CD4-positive, alpha-beta T cell treated with Interleukin-6 for 4 hours (primary cell): ENCODE measurements at places on chromosomes 7 and 10.
A peak's percentile ranks its signal among the peaks of the same experiment; 100 is the strongest.

GRCh38 chr7:153430931-153431330 is 621.3 kb upstream of the DPP6 start:
- no peak for DNase-seq

DNA sequence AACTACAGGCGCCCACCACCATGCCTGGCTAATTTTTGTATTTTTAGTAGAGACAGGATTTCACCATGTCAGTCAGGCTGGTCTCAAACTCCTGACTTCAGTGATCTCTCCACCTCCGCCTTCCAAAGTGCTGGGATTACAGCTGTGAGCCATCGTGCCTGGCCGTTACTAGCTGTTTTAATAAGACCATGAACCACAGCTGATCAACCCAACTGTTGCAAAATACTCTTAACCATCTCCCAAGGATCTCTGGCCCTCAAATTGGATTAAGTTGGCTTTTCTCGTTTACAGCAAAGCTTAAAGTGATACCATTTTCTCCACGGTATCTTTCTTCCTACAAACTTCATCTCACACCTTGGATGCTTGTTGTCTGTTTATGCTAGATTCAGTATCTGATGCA is 18.3 kb downstream of the ZFAND2A start:
- DNase-seq: no peak

- no peak for DNase-seq
Measured at GRCh38 chr10:72080042-72080975, 8.0 kb downstream of the SPOCK2 start.

GRCh38 chr10:26384600-26384999 is 53.5 kb upstream of the APBB1IP start:
- no peak for DNase-seq

DNA sequence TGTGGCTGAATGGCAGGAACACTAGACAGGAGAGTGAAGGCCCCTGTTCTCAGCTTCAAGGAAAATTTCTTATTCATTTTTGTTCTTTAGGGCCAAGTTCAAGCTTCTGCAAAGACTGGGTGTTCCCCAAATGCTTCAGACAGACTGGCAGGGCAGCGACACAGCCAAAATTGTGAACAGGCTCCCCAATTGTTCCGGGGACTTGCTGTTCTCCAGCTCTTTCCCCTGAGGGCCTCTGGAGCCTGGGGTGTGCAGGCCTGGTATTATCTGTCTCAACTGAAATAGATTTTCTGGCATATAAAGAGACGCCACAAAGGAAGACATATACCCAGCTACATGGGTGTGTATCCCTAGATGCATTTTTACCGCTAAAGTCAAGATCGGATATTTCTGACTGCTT is 30.3 kb upstream of the PLCE1 start:
- no peak for DNase-seq

GRCh38 chr7:75563171-75563570 is 71.1 kb downstream of the SPDYE5 start:
- DNase-seq: no peak

DNA sequence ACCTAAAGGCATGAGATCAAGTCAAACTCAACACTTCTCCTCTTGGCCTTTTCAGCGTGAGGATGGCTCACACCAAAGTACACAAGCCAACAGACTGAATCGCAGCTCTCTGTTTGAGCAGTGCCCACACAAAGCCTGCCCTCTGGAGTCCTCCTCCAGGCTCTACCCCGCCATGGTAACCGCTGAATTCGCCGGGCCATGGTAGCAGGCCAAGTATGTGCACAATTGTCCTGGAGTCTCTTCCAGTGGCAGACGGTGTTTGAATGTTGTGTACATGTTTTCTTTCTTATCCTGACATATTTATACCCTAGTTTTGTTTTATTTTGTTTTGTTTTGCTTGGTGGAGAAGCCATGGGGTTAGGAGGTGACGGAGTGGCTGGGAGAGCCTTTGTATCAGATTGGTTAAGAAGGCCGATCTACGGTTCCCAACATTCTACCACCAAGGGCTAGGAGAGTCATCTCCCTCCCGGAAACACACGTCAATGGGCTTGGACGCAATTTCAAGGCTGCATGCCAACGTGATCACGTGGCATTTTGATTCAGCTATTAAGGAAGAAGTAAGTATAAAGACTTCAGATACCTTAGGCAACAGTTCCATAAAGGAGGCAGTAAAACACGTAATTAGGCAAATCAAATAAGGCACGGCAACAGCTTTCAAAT is 12.1 kb upstream of the SHH start:
- no peak for DNase-seq

DNA sequence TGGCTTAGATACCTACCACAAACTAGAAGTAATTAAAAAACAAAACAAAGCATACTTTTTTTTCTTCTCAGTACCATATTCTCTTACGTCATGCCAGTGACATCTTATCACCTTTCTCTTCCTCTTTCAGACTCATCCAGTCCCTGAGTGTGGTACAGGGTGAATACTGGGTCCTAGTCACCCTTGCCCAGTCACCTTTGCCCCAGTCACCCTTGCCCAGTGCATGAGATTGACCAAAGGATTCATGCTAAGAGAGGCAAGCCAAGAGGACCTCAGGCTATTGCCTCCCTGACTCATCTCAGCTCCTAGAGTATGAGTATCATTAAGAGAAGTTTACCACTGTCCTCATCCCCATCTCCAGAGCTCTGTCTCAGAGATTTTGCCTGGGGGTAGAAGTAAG is 10.0 kb upstream of the TSPAN12 start:
- DNase-seq: no peak

DNA sequence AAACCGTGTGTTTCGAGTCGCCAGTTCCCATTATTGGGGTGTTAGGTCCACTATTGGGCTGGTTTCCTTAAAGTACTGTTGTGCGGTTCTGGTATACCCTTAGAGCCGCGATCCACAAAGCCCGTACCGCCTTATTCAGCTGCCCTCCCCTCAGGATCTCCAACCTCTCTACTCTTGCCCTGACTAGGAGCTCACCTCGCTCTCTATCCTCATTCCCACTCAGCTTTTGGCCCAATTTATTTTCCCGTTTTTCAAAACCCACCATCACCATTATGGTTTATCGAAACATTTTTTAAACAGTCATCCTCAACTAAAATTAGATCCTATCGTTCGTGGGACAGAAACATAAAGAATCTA is 461 bp upstream of the ETV1 start:
- no peak for DNase-seq

DNA sequence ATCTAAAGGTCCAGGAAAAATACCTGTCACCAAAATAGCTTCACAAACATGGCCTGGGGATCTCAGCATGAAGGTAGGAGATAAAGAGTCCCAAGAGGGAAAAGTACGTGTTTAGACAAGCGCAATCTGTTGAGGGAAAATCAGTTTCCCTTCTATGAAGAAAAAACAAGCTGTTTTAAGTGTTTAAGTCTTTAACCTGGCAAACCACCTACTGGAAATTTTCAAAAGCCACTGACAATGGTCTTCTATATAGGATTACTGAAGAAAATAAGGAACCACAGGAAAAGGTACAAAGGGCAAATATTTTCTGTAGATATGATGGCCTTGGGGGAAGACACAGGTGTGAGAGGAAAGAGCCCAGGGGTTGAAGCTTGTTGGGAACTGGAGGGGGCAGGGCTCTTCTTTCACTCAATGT is 21.2 kb downstream of the ALDH18A1 start:
- DNase-seq: no peak

DNA sequence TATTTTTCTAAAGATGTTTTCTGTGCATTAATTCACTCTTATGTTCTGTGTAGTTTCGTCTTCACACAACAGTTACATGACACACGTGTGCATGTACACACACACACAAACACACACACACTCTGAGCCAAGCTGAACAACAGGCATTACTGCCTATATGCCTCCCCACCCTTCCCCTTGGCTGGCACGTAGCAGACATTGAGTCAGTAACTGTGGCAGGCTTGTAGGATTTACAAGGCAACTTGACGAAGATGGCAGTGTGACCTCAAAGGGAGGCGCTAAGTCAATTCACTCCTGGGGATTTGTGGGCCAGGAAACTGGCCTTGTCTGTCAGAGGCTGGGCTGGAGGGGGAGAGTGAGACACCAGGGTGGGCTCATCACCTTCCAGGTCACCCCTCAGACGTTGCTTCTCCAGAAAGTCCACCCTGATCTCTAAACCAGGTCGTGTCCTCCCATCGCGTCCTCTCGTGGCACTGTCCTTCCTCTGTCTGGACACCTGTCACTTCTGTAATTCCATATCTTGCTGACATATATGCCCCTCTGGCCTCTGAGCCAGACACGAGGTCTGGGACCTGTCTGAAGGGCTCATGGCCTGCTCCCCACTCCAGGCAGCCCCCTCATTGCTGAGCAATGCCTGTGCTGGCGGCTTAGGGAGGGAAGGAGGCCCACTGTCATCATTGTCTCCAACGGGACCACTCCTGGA is 41.1 kb upstream of the INPP5A start:
- DNase-seq: no peak

GRCh38 chr10:51047857-51048256 is 26.4 kb upstream of the PRKG1 start:
- no peak for DNase-seq

DNA sequence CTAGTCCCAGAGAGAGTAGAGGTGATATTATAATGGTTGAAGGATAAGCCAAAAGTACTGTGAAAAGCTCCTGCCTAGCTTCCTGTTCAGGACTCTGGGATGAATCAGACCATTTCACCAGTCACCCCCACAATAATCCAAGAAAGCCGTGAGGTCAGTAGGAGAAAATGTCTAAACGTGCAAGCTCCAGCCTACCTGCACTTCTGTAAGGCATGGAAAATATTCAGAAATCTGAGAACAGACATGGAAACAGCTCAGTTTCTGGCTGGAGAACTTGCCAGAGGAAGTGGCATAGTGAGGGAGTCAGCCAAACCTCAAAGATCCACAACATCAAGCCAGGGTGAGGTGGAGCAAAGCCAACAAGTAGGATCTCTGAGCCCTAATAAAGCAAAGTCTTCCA is 58.2 kb downstream of the ELAPOR2 start:
- DNase-seq: no peak

GRCh38 chr10:124678557-124679240 is 65.5 kb downstream of the FAM53B start:
- peak; percentile 72 for DNase-seq

GRCh38 chr7:33727315-33727714 is 178.0 kb upstream of the BMPER start:
- no peak for DNase-seq

- DNase-seq: no peak
Measured at GRCh38 chr7:67554986-67555385, 558.4 kb downstream of the TYW1 start.

DNA sequence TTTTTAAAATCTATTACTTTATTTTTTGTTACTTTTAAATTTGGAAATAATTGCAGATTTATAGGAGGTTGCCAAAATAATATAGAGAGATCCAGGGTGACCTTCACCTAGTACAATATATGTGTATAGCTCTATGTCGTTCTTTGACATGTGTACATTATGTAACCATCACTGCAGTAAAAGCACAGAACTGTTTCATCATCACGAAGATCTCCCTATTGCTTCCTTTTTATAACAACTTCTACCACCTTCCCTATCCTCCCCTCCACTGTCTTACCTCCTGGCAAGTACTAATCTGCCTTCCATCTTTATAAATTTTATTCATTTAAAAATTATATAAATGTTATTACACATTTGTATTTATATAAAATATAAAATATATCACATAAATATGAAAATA is 251.0 kb downstream of the AUTS2 start:
- DNase-seq: no peak

DNA sequence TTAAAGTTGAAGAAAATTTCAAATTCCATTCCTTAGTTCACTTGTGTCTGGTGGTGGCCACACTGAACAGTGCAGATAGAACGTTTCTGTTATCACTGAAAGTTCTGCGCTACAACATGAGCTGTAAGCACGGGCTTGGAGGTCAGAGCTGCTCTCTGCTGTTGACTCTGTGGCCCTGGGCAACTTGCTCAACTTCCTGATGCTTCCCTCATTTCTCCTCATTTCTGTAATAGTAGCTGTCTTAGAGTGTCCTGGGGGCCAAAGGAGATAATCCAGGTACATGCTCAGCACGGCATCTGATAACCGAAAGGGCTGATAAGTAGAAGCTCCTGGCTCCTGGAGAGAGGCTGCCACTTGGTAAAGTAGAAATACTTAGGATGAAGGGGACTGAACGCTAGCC is 92.3 kb upstream of the DUSP5 start:
- no peak for DNase-seq

- no peak for DNase-seq
Measured at GRCh38 chr10:109696981-109697775, 226.1 kb downstream of the XPNPEP1 start.

DNA sequence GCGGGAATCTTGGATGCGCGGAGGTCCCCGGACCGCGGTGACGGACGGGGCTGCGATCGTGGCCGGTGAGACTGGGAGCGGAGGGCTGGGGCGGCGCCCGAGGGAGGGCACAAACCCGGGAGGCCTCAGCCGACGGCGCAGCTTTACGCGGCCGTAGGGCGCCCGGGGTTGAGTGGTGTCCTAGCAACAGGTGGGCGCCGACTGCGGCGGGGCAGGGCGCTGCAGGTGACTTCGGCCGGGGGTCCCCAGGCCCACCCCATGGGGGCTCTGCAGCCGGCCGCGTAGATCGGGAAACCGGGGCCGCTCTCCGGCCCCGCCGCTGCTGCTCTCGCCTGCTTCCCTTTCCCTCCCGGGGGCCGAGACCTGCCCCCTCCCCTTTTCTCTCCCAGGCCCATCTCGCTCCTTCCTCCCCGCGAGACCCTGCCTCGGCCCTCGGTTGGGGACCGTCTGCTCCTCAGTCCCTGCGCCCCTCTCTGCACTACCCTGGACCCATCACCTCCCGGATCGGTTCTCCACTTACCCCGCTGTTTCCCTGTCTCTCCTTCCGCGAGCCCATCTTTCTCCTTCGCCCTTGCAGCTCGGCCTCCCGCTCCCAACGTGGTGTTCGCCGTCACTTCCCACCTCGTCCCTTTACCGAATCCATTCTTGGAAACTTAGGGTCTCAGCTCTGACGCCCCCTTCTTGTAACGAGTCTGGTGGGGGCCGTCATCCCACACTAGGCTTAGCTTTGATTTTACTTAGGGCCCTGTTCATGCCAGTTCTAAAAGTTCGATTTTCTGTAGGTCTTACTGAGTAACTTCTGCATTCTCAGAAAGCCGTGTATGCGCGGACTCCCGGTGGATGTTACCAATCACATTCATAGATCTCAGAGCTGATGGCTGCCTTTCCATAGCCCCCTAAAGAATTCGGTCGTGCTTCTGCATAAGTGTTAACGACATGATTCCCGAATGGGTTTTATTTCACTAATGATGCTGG is 18.5 kb upstream of the ACBD5 start:
- peak; percentile 26 for DNase-seq

GRCh38 chr7:37311355-37311754 is 137.3 kb downstream of the ELMO1 start:
- peak; percentile 42 for DNase-seq

GRCh38 chr7:95509199-95509598 is 23.5 kb downstream of the ASB4 start:
- DNase-seq: no peak

DNA sequence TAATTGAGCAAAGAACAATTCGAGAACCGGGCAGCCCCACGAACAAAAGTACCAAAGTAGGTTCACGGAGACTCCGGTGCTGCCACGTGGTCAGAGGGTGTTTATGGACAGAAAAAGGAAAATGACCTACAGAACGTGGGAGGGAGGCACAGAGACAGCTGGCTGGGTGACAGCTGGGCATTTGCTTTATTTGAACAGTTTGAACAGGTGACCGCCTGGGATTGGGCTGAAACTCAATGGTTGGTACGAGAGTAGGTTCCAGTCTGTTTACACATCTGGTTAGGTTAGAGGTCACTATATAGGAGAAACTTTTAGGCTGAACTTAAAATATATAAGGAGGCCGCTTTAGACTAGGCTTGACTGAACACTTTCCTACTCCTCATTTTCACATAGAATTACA is 50.6 kb upstream of the CELF2 start:
- DNase-seq: no peak

- no peak for DNase-seq
Measured at GRCh38 chr10:71250842-71251241, 38.5 kb downstream of the UNC5B start.

- DNase-seq: no peak
Measured at GRCh38 chr10:57880446-57881227, 387.1 kb downstream of the IPMK start.
